ENCODE measurements at places on chromosomes 2 and 18. TPM values are rescaled to one million over a fixed set of nuclear protein-coding genes. Genes with fewer than 3 reads are reported as not detected.
A peak's percentile ranks its signal among the peaks of the same experiment; 100 is the strongest.

ADRA2B gene
- not detected for polyA plus RNA-seq

TLX2 gene
- not detected for polyA plus RNA-seq

UGT1A5 gene
- not detected for polyA plus RNA-seq

DPP4 gene
- polyA plus RNA-seq, result 88.9 TPM

GCKR gene
- not detected for polyA plus RNA-seq

SULT1C4 gene
- polyA plus RNA-seq, result not detected

SLC9A2 gene
- 0.07 TPM for polyA plus RNA-seq

PPP1R1C gene
- polyA plus RNA-seq, result not detected

ECEL1 gene
- not detected for polyA plus RNA-seq

INHBB gene
- polyA plus RNA-seq, result not detected

OR6B2 gene
- not detected for polyA plus RNA-seq

DNA sequence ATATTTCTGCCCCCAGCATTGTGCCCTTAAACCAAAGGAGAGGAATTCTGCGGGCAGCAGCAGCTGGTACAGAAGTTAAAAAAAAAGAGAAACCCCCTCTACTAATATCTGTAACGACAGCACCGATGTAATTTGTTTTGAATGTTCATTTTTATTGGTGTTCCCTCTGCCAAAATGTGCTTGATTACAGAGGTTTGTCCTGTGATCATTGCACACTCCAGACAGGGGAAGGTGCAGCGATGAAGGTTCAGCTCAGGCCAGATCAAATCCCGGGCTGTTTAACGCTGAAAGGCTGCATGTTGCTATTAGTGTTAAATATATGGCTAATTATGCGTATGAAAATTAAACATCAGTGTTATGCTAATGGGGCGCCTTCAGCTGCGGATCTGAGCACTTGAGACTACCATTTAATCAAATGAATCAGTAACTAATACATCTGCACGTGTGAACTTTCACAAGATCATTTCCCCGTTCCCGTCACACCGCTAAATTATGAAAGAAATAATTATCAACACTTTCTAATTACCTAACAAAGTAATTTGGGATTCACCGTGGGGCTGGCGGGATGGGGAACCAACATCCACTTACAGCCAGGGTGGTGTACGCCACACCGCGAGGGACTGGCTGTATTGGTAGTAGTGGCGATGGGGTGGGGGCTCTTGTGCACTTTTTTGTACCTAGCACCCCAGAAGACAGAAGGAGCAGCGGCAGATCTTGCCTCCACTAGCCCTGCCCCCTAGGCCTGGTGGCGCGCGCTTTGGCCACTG lies 1.5 kb upstream of the DLX1 start:
- no peaks in the 10 kb centered on the region for H3K36me3 ChIP-seq
- peak; percentile 33 for DNase-seq
- peaks cover 51% of the 10 kb centered on the region for H3K4me1 ChIP-seq
- no peak overlapping the region for H3K27ac ChIP-seq

GRCh38 chr2:96541398-96542152 lies 5.0 kb downstream of the ARID5A start:
- no peak for DNase-seq
- H3K4me3 ChIP-seq, result no peak overlapping the region
- H3K36me3 ChIP-seq, result peaks cover 4% of the 10 kb centered on the region
- H3K27me3 ChIP-seq, result no peaks in the 10 kb centered on the region
- no peak overlapping the region for H3K27ac ChIP-seq

DNA sequence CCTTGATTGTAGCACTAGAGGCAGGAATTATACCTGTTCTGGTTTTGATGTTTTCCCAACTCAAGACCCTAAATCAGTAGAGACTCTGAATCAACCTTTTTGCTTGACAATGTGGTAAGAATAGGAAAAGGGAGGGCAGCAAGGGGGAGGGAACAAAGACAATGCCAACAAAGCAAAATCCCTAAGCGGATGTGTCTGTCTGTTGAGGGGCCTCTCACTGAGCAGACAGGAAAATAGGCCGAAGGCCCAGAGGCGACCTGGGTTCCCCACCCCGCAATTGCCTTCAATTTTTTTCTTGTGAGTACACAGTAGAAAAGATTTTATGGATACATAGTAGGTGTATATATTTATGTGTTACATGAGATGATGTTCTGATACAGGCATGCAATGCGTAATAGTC lies 75.6 kb downstream of the MAP4K4 start:
- H3K36me3 ChIP-seq, result no peaks in the 10 kb centered on the region
- no peaks in the 10 kb centered on the region for H3K27me3 ChIP-seq
- H3K27ac ChIP-seq, result no peak overlapping the region
- H3K4me3 ChIP-seq, result no peak overlapping the region
- DNase-seq, result no peak
- peaks cover 9% of the 10 kb centered on the region for H3K4me1 ChIP-seq

DNA sequence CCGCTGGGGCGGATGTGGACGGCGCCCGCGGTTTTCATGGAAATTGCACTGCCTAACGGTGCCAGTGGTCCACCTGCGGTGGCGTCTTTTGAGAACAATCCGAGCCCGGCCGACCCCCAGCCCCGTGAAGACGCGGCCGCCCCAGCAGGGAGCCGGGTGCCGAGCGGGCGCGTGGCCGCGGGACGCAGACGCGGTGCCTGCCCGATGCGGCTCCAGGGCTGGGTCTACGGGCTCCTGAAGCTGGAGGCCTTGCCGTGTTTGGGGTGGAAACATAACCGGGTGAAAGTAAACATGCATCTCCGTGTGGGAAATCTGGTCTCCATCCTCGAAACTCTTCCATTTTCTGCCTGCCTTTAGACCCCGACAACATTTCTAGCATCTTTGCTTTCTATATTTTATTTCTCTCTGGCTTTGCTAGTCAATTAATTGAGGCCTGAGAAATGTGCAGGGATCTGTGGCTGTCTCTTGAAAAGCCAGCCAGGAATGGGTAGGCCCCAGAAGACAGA lies 572 bp downstream of the INPP4A start:
- no peaks in the 10 kb centered on the region for H3K36me3 ChIP-seq
- peak overlapping the region; percentile 83 for H3K27ac ChIP-seq
- no peak for DNase-seq
- H3K4me3 ChIP-seq, result peak overlapping the region; percentile 93
- peaks cover 44% of the 10 kb centered on the region for H3K4me1 ChIP-seq

DNA sequence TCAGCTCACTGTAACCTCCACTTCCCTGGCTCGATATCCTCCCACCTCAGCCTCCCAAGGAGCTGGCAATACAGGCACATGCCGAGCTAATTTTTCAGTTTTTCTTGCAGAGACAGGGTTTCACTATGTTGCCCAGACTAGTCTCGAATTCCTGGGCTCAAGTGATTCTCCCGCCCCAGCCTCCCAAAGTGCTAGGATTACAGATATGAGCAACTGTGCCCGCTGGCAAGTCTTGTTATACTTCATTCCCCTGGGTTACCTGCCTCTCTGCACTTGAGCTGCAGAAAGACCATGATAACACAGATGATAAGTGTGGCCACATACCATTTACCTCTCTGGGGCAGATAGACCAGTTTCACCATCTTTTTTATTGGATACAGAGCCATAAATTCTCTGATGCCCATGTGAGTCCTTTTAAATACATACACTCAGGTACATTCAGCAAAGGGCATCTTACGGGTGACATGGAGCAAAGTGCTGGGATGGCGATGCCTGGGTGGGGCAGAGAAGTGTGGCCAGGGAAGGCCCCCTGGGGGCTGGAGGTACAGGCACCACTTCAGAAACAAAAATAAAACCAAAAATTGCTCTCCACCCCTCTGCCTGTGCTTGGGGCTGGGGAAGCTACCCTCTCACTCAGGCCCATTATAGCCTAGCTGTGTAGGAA lies 20.4 kb downstream of the CCT7 start:
- no peak for DNase-seq
- no peaks in the 10 kb centered on the region for H3K4me1 ChIP-seq
- no peaks in the 10 kb centered on the region for H3K27me3 ChIP-seq
- no peak overlapping the region for H3K27ac ChIP-seq

DNA sequence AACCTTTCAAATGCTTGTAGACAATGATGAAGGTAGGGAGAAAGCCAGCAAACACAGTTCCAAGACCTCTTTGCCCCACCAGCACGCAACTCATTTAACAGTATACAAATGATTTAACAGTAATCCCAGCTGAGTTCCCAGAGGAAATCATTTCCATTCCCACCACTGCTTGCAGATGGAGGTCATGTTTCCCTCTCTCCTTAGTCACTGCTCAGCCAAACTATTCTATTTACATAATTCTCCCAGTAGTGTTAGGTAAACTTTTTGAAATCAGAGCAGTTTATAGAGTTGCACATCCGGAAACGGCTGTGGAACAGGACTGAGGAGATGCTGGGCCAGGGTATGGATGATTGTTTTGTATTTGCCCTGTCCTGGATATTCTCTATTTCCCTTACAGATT lies 328.5 kb downstream of the FIGN start:
- H3K27ac ChIP-seq, result no peak overlapping the region
- no peak for DNase-seq
- H3K27me3 ChIP-seq, result no peaks in the 10 kb centered on the region
- no peaks in the 10 kb centered on the region for H3K4me1 ChIP-seq

DNA sequence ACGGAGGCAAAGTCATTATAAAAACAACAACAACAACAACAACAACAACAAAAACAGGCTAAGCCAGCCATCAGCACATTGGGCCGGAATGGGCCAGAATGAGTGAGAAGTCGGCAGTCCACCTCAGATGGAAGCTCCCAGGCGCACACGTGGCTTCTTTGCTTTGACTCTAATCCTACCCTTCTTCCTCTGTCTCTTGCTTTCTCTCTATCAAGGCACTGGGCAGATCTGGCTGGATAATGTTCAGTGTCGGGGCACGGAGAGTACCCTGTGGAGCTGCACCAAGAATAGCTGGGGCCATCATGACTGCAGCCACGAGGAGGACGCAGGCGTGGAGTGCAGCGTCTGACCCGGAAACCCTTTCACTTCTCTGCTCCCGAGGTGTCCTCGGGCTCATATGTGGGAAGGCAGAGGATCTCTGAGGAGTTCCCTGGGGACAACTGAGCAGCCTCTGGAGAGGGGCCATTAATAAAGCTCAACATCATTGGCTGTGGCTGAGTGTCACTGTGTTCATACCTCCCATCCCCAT lies 52.2 kb downstream of the MARCO start:
- H3K36me3 ChIP-seq, result no peaks in the 10 kb centered on the region
- H3K27ac ChIP-seq, result no peak overlapping the region
- no peaks in the 10 kb centered on the region for H3K27me3 ChIP-seq
- H3K4me1 ChIP-seq, result no peaks in the 10 kb centered on the region
- H3K4me3 ChIP-seq, result no peak overlapping the region

DNA sequence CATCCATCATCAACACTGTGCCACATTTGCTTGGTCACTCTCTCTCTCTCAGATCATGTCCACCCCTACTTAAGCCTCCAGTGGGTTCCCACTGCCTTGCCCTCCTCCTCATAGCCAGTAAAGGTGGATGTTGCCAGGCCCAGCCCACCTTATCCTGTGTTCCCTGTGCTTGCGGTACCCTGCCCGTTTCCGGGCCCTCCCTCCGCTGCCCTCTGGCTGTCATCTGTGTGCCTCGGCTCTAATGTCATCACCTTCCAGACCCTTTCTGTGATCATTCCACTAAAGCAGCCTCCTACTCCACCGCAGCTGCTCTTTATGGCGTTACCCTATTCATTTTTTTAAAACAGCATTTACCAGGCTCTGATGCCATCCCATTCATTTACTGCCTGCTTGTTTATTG lies 305.7 kb upstream of the SKOR2 start:
- no peaks in the 10 kb centered on the region for H3K36me3 ChIP-seq
- H3K27me3 ChIP-seq, result no peaks in the 10 kb centered on the region
- H3K27ac ChIP-seq, result no peak overlapping the region
- DNase-seq, result no peak
- no peak overlapping the region for H3K4me3 ChIP-seq

GRCh38 chr2:16630463-16630862 lies 35.2 kb downstream of the CYRIA start:
- no peaks in the 10 kb centered on the region for H3K36me3 ChIP-seq
- no peak overlapping the region for H3K4me3 ChIP-seq
- H3K27me3 ChIP-seq, result no peaks in the 10 kb centered on the region
- H3K4me1 ChIP-seq, result no peaks in the 10 kb centered on the region
- no peak for DNase-seq
- H3K27ac ChIP-seq, result no peak overlapping the region

DNA sequence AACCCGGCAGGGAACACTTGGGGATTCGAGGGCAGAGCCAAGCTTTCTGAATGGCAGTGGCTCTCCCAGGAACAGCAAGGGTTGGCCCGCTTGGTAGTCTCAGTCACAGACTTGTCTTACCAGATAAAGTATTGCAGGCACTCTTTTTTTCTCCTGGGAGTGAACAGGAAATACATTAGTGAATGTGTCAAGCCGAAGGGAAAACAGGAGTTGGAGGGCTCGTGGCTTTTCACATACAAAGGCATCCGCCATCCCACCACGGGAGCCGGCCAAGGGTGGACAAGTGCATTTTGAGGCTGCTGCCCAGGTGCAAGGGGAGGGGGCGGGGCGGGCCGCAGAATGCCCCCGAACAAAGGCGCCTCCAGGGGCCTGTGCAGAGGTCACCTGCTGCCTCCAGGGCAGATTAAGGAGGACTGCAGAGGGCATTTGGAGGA lies 163.3 kb upstream of the SIX3 start:
- no peaks in the 10 kb centered on the region for H3K4me1 ChIP-seq
- no peak overlapping the region for H3K4me3 ChIP-seq
- no peak overlapping the region for H3K27ac ChIP-seq

GRCh38 chr2:11254100-11254536 lies 90.3 kb downstream of the ROCK2 start:
- H3K4me3 ChIP-seq, result no peak overlapping the region
- DNase-seq, result no peak
- H3K4me1 ChIP-seq, result no peaks in the 10 kb centered on the region
- no peak overlapping the region for H3K27ac ChIP-seq
- no peaks in the 10 kb centered on the region for H3K36me3 ChIP-seq

GRCh38 chr18:11245879-11246278 lies 96.5 kb upstream of the PIEZO2 start:
- H3K4me1 ChIP-seq, result no peaks in the 10 kb centered on the region
- no peak overlapping the region for H3K4me3 ChIP-seq
- DNase-seq, result no peak
- H3K27ac ChIP-seq, result no peak overlapping the region
- H3K36me3 ChIP-seq, result no peaks in the 10 kb centered on the region
- H3K27me3 ChIP-seq, result no peaks in the 10 kb centered on the region

DNA sequence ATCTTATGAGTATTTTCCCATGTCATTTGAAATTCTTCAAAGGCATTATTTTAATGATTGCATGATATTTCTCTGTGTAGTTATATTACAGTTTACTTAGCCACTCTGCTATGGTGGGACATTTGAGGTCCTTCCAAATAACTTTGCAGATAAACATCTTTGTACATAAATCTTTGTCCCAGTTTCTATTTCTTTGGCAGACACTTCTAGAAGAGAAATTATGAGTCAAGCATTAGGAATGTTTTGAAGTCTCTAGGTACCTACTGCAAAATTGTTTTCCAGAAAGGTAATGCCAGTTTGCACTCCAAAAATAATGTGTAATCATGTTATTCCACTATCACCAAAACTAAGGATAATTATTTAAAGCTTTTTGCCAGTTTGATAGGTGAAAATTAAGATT lies 149.7 kb downstream of the EN1 start:
- no peaks in the 10 kb centered on the region for H3K36me3 ChIP-seq
- no peak overlapping the region for H3K27ac ChIP-seq
- no peak for DNase-seq
- no peaks in the 10 kb centered on the region for H3K4me1 ChIP-seq
- H3K27me3 ChIP-seq, result no peaks in the 10 kb centered on the region

GRCh38 chr2:42590176-42590575 lies 21.7 kb downstream of the MTA3 start:
- no peaks in the 10 kb centered on the region for H3K4me1 ChIP-seq
- no peaks in the 10 kb centered on the region for H3K36me3 ChIP-seq
- no peak overlapping the region for H3K4me3 ChIP-seq
- DNase-seq, result no peak

- H3K27ac ChIP-seq, result no peak overlapping the region
- H3K27me3 ChIP-seq, result no peaks in the 10 kb centered on the region
- H3K4me3 ChIP-seq, result no peak overlapping the region
- H3K36me3 ChIP-seq, result peaks cover 5% of the 10 kb centered on the region
- DNase-seq, result no peak
- H3K4me1 ChIP-seq, result no peaks in the 10 kb centered on the region
These were observed 1.3 kb downstream of the SLC23A3 start for GRCh38 chr2:219168526-219168925.
